T-helper 17 cell (primary cell): ENCODE measurements at places on chromosomes 4 and X. TPM values are rescaled to one million over a fixed set of nuclear protein-coding genes. Genes with fewer than 3 reads are reported as not detected.

GC gene
- not detected for total RNA-seq

DNA sequence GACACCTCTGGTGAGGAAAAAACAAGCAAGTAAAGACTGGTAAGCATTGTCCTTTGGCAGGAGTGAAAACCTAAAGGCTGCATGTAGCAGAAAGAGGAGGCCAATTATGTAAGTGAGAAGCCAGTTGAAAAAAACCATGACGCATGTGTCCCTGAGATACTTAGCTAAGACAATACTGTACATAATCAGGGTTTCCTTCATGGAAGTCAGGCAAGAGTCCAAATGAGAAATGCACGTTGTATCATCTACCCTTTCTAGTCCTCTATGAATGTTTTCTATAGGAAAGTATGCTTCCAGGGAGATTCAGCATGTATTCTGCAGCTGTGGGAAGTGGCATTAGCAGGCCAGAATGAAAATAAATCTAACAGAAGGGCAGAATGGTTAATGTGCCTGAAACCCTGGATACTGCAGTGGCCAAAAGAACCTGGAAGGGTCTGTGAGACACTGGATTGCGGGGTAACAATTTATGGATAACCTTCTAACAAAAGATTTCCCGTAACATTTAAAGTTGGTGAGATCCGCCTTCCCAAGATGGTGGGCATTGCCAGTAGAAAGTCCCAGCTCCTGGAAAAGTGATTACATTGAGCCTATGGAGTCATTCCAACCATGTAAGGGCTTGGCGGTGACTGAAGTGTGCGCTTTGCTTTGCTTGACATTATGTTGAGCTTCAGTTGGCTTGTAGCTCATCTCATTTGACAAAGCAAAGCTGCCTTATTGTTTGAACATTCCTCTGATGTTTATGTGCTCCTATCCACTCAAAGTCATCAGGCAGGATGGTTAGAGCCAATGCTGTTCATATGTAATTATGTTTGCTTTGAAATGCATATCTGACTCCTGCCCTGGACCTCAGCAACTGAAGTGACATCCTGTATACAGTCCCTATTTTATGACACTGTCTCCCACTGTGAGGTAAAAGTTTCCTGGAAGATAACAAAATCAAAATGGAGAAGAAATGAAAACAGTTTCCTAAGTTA is 200.4 kb downstream of the ARHGAP24 start:
- H3K27me3 ChIP-seq = no peaks in the 10 kb centered on the region
- H3K4me1 ChIP-seq = no peaks in the 10 kb centered on the region
- no peaks in the 10 kb centered on the region for H3K36me3 ChIP-seq
- no peak overlapping the region for H3K27ac ChIP-seq
- H3K4me3 ChIP-seq = no peak overlapping the region

DNA sequence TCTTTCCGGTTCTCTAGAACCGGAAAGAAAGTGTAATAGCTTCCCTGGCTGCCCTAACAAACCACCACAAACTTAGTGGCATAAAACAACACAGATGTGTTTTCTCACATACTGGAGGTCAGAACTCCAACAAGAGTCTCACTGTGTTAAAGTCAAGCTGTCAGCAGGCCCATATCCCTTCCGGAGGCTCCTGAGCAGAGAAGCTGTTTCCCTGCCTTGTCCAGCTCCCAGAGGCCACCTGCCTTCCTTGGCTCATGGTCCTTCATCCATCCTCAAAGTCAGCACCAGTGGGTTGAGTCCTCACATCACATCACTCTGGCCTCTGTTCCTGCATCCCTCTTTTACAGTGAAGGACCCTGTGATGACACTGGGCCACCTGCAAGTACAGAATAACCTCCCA is 49.8 kb upstream of the HMX1 start:
- H3K27me3 ChIP-seq = peaks cover 18% of the 10 kb centered on the region
- H3K4me3 ChIP-seq = no peak overlapping the region
- DNase-seq = no peak
- no peak overlapping the region for H3K27ac ChIP-seq

- no peak for DNase-seq
- H3K27ac ChIP-seq = peak overlapping the region; percentile 43
- H3K27me3 ChIP-seq = no peaks in the 10 kb centered on the region
- peaks cover 10% of the 10 kb centered on the region for H3K4me1 ChIP-seq
- no peak overlapping the region for H3K4me3 ChIP-seq
Observed at GRCh38 chr4:38723726-38724474, 58.9 kb downstream of the TLR10 start.

KLHL5 gene
- 34.3 TPM for total RNA-seq

DNA sequence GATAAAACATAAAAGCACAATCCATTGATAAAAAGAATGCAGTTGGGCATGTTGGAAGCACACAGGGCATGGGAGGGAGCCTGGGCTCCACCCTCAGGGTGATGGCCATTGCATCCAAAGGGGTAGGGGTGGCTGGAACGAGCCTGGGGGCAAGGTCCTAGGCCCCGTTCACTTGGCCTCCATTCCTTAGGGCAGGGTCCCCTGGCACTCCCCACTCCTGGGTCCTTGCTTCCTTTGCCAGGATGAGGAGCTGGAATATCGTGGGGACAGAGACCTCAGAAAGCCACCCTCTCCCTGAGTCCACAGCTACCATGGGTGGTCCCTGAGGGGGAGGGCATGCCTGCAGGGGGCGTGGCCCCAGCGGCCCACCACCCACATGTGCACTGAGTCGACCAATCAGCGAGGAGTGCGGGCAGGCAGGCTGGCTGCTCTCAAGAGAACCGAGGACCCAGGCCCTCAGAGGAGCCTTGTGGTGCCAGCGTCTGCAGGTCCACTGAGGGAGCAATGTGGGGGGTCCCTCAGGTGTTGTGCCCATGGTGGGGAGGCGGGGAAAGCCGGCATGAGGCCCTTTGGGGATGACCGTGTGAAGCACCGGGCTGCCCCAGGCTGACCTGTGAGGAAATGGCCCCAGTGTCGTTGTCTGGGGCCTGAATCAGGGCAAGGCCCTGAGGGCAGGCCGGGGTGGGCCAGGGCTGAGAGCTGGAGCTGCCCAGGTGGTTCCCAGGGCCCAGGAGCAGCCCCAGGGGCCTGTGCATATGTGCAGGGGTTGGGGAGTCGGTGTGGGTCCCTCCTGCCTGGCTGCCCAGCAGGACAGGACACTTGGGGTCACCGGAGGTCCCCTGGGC is 78.6 kb upstream of the AMELX start:
- H3K36me3 ChIP-seq = no peaks in the 10 kb centered on the region
- no peak for DNase-seq
- no peaks in the 10 kb centered on the region for H3K4me1 ChIP-seq
- H3K4me3 ChIP-seq = no peak overlapping the region
- H3K27me3 ChIP-seq = no peaks in the 10 kb centered on the region

PIR gene
- not detected for total RNA-seq

GRCh38 chr4:144967161-144967560 is 130.8 kb downstream of the ANAPC10 start:
- DNase-seq = no peak
- no peak overlapping the region for H3K4me3 ChIP-seq
- H3K4me1 ChIP-seq = no peaks in the 10 kb centered on the region
- no peaks in the 10 kb centered on the region for H3K36me3 ChIP-seq
